AG09309 (cell line): ENCODE measurements at places on chromosomes 16 and 17.

- no peak for DNase-seq
Measured at GRCh38 chr17:17884391-17885357, 47.9 kb upstream of the SREBF1 start.

GRCh38 chr17:43702637-43703036, 40.9 kb upstream of the MEOX1 start:
- DNase-seq, result no peak

DNA sequence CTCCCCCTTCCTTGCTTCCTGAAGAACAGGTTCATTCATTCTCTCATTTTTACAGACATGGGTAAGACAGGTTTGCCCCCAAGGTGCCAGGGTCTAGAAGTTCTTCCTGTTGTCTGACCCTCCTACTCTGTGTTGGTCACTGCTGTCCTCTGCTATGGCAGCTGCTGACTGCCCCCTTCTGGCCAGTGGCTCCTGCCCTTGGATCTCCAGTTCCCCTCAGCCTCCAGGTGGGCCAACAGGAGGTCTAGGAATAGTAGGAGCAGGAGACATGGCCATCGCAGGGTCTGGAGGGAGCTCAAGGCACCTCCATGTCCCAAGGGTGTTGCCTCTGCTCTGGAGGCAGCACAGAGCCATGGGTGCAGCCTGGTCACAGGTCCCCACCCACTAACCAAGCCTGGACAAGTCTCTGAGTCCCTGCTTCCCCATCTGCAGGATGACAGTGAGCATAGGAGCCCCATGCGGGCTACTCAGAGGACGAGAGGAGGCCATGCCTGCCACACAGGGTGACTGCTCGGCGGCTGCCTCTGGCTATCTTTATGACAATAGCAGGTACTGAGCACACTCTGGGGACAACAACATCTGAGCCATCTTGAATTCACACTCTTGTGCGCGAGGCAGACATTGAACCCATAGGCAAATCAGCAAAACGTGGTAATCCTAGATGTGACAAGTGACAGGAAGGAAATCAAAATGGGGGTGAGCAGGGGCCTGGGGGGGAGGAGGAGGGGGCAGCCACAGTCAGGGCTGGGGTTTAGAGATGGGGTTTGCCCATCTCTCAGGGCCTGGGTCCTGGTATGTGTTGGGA, 27.0 kb upstream of the NXPH3 start:
- DNase-seq, result no peak

GRCh38 chr17:39281806-39282205, 56.1 kb upstream of the STAC2 start:
- no peak for DNase-seq

DNA sequence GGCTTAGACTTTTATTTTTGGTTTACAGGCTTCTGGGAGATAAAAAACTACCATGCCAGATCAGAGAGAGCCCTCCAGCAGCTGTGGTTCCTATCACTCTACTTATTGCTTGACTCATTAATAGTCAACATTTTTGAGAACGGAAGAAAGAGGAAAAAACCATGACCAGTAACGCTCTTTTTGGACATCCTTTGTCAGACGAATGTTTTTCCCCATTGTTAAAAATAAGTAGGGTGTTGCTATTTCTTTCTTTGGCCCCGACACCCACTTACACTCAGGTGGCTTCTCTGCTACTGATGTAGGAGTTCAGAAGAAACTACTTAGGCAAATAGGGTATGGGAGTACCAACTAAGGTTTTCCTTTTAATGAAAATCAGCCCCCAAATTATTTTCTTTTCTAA, 27.5 kb downstream of the TVP23A start:
- no peak for DNase-seq

GRCh38 chr17:80477647-80478478, 1.5 kb upstream of the NPTX1 start:
- no peak for DNase-seq

GRCh38 chr17:40617678-40618240, 29.9 kb downstream of the SMARCE1 start:
- no peak for DNase-seq

DNA sequence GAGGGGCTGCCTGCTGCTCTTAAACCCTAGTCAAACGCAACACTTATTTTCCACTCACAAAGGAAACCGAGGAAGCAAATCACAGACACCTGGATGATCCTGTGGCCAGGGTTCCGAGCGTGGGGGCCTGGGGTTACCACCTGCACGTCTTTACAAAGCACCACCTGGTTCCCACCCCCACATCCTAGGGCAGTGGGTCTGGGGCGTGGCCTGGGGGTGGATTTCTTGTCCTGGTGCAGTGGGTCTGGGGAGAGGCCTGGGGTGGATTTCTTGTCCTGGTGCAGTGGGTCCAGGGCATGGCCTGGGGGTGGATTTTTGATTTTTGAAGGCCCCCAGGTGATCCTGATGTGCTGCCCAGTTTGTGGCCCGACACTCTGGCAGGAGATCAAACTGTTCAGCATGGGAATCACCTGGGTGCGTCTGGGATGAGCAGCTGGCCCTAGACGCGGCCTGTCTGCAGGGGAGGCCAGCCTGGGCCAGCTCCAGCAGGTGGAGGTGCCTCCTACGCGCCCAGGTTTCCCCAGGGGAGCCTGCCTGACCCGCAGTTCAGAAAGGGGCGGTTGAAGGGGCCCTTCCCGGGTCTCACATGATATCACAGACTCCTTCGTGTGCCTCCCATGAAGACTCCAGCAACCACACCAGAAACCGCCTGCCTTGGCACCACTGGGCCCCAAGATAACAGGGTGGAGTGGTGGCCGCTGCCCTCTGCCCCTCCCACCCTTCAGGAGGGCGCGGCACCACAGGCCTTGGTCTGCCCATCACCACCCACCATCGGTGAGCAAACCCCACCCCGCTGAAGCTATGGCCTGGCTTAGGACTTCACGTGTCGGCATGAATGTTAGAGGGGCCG, 6.3 kb downstream of the HAGH start:
- no peak for DNase-seq
